ENCODE measurements at places on chromosomes 2 and 18. TPM values are rescaled to one million over a fixed set of nuclear protein-coding genes. Genes with fewer than 3 reads are reported as not detected.

MITD1 gene
- 32.1 TPM for total RNA-seq

DSG4 gene
- total RNA-seq, result not detected

CCT4 gene
- 211 TPM for total RNA-seq

ZNF397 gene
- 14.2 TPM for total RNA-seq

COBLL1 gene
- 14.5 TPM for total RNA-seq

RTKN gene
- 12.9 TPM for total RNA-seq

PLGLB2 gene
- 2.1 TPM for total RNA-seq

DES gene
- total RNA-seq, result 858 TPM

CXCR1 gene
- total RNA-seq, result not detected

RAB6C gene
- total RNA-seq, result under 0.01 TPM

Data from uterine smooth muscle cell (primary cell).